ENCODE measurements at places on chromosomes 2 and 18.

GRCh38 chr2:99971326-99971900 is 171.0 kb downstream of the AFF3 start:
- DNase-seq: no peak

- DNase-seq: no peak
Observed at GRCh38 chr2:23475036-23475435, 90.1 kb downstream of the KLHL29 start.

DNA sequence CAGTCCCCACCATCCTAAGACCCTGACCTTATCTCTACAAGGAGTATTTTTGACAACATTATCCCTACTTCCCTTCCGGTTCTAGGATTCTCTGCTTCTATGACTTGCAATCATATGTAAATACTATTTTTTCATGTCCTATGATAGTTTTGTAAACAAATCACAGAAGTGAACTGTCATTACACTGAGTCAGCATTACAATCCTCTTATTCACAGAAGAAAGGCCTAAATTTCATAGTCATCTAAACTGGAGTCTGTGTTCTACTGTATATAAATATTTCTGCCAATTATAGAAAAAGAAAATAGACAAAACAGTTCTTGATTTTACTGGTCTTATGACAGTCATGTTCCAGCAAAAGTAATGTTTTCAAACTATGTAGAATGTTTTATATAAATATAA is 265.1 kb downstream of the NCKAP5 start:
- no peak for DNase-seq

- no peak for DNase-seq
Observed at GRCh38 chr2:221455214-221455613, 116.9 kb downstream of the EPHA4 start.

GRCh38 chr18:23849141-23849540 is 159.9 kb downstream of the LAMA3 start:
- DNase-seq: no peak

DNA sequence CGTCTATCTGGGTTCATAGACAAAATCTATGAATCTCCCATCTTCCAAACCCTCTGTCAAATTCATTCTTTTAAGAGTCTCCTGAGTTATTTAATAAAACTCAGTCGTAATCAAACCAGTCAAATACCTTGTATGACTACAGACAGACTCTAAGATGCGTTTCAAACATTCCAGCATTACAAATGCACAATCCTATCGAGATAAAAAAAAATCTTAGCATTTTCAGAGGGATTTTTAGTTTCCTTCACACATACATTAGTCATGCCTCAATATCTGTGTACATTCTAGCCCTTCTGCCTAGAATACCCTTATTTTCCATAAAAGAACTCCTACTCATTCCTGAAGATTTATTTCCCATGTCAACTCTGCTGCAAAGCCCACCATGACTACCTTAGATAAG is 96.5 kb downstream of the CSRNP3 start:
- DNase-seq: no peak

DNA sequence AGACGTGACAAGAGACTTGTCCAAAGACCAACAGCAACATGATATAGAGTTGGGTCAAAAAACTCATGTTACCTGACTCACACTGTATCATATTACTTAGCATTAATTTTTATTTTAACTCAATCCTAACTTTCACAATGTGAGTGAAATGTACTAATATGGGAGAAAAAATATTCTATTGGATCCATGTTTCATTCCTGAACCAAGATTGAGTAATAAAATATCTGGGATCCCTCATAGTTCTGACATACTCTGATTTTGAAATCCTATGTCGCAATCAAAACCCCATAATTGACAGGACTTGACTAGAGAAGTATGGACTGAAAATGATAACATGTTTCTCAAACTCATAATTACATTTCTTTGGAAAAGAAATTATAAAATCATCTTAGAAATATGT is 190.4 kb downstream of the RIT2 start:
- no peak for DNase-seq

- DNase-seq: no peak
Observed at GRCh38 chr2:70830366-70830765, 5.2 kb downstream of the CD207 start.

- no peak for DNase-seq
Observed at GRCh38 chr2:31704561-31705212, 123.9 kb upstream of the SRD5A2 start.

- no peak for DNase-seq
Observed at GRCh38 chr2:176405477-176405876, 136.2 kb downstream of the MTX2 start.

DNA sequence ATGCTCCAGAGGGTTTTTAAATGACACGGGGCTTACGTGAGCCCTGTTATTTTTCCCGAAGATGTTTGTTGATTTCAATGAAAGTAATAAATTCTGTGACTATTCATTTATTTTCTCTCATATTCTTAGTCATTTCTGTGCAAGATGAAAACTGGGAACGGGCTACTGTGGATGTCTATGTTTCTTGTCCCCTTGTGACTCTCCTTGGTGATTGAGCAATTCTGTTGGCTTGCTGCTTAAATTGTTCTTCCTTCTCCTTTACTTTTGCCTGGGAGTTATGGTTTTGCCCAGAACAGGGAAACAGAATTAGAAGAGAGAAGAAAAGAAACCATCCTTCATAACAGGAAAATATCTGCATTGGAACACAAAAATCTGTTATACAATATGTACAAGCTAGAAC is 508.2 kb upstream of the DSEL start:
- no peak for DNase-seq

DNA sequence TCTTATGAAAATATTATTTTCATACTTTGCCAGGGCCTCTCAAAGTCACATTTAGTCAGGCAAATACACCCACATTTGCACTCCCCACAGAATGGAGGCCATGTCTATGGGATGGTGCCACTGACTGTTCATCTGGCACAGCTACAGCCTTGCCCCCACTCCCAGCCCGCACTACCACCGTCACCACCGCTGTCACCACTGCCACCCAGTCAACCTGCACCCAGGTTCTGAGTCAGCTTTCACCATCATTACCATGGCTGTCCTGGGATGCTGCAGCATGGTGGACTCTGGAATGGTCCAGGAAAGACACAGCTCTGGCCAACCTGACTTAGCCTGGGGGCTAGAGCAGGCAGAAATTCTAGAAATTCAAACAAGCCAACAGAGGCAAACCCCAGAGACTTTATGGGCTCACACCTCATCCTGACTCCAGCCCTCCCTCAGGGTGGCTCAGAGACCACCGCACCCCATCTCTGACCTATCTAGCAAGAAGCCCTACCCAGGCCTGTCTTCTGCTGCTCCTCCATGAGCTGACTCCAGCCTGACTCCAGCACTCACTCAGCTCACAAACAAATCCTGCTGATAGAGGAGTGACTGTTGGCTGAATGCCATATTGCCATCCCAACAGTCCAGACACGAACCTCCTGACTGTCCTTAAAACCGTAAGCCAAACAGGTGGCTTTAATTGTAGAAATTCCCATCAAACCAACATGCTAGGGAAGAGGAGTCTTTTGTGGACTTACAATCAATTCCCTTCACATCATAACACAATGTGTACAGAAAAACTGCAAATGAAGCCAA is 28.0 kb downstream of the DNER start:
- no peak for DNase-seq

GRCh38 chr2:101617796-101618195 is 79.7 kb upstream of the MAP4K4 start:
- no peak for DNase-seq

DNA sequence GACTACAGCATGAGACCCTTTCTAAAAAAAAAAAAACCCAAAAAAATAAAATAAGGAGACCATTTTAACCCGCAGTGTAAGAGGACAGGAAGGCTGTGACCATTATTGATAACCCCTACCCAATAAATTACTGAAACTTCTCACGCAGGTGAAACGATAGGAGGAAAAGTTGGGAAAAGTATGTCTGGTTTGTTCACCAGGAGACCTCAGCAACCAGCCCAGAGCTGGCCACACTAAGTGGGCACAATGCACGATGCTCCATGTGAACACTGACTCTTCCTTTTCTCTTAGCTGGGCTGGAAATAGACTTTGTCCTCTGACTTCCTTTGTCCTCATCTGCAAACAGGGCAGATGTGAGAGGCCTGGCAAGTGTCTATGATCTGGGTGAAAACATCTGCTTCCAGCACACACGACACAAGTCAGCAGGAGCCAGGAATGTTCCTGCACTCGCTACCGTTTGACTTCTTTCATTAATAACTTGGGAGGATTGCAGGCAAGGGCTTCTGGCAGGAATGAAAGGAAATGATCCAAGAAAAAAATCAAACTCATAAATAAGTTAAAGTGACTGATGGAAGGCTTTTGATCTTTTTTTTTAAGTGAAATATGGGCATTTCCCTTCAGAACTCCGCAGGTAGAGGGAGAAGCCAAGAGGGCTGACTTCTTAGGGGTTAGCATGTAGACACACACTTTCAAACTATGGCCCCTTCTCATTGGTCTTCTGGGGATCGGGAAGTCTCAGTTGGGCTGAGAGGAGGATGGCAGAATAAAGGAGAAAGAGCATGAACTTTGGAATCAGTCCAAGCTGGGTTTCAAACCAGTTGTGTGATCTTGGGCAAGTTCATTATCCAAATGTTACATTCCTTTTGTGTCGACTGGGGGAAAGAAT is 137.4 kb upstream of the MYCN start:
- no peak for DNase-seq

GRCh38 chr18:36942264-36942663 is 113.3 kb downstream of the KIAA1328 start:
- no peak for DNase-seq

GRCh38 chr18:75199327-75199726 is 9.6 kb downstream of the PTGR3 start:
- DNase-seq: no peak

DNA sequence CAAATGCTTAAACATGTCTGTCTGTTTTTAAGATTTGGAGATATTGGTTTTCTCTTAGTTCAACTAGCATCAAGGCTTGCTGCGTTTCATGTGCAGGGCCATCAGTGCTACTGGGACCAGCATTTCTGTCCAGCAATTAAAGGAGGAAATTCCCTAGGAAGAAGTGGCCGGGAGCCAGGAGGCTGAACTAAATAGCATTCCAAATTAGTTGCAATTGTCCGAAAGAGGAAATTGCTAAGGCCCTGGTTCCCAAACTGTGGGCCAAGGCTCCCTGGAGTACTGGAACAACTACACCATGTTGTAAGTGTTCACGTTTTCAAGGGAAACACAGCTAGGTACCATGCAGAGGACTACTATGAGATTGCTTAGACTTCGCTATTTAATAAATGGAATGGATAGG is 257.9 kb downstream of the PTPRM start:
- DNase-seq: no peak

GRCh38 chr18:51614033-51614432 is 416.6 kb upstream of the MEX3C start:
- no peak for DNase-seq

DNA sequence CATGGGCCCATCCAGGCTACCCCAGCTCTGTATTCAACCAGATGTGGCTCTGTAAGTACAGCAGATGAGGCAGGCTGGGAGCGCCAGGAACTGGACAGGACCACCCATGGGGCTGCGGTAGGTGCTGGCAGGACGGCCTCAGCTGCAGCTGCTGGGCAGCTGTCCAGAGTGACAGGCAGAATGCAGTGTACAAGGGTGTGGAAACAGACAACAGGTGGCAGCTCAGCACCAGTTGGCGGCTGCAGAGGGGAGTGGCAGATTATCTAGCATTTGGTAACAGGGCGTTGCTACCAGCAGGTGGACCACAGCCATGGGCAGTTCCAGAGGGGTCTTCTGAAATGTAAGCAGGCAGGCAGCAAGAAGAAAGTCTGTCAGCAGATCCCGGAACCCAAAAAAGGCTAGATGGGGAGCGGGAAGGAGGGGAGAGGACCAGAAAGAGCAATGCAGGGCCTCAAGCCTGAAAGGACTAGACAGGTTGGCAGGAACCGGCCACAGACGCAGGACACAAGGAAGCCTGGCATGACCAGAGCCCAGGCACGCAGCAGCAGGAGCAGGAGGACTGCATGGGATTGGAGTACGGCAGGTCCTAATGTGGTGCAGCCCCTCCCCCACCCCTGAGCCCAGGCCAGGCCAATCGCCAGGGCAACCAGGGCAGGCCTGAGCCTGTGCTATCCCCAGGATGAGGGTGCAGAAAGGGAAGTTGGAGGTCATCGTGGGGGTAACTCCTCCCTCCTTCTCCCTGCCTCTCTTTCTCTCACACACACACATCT is 24.7 kb downstream of the PKDCC start:
- no peak for DNase-seq

GRCh38 chr2:99487906-99488305 is 1.9 kb downstream of the REV1 start:
- DNase-seq: no peak

DNA sequence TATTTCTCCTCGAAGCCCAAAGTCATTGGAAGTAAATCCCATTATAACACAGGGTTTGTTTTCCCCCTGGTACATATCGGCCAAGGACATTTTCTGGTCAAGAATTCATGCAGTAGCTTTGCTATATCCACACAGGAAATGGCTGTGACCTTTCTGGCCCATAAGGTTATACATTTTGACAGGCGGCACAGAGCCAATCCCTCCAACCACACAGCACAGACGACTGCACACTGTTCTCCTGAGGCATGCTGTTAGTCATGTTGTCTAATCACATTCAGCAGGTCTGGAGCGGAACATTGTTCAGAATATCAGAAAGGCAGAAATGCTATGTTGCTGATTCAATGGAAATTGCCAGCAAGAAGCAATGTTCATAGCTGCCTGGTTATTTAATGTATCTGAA is 742.3 kb upstream of the SLC8A1 start:
- no peak for DNase-seq

- no peak for DNase-seq
Observed at GRCh38 chr2:128388499-128388941, 69.9 kb upstream of the HS6ST1 start.

GRCh38 chr2:240460253-240460711 is 24.8 kb downstream of the GPC1 start:
- DNase-seq: no peak

DNA sequence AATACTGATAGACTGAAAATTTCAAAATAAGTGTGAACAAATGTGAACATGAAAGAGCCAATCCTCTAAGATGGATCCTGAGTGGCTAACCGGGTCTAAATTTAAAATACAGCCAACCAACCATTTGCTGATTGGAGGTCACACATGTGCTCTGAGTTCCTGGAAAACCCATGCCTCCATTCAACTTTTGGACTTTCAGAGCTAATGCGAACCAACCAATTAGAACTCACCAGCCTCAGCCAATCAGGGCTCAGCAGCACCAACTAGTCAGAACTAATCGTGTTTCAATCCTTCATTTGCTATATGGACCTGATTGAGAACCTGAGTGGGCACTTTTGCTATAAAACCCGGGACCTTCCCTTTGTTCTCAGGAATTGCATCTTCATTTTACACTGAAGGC is 111.5 kb downstream of the MEP1B start:
- no peak for DNase-seq

DNA sequence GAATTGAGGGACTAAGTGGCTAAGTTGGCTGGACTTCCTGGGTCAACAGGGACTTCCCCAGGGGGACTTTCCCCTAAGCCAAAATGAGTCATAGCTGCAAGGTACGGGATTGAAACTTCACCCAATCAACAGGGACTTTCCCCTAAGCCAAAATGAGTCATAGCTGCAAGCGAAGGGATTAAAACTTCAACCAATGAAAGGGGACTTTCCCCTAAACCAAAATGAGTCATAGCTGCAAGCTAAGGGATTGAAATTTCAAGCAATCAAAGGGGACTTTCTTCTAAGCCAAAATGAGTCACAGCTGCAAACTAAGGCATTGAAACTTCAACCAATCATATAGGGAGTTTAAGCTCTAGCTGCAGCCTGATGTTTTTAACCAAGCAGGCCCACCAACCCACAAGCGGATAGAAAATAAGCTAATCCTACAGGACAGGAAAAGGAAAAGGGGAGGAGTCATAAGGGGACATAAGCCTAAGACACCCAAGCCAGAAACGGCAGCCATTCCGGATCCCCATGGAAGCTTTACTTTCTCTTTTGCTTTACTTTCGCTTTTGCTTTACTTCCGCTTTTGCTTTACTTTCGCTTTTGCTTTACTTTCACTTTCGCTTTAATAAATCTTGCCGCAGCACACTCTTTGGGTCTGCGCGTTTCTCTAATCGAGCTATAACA is 1375.4 kb upstream of the CELF4 start:
- DNase-seq: no peak

All from head of caudate nucleus (tissue), 42 donors.